ENCODE measurements at places on chromosomes 6 and 20. TPM values are rescaled to one million over a fixed set of nuclear protein-coding genes. Genes with fewer than 3 reads are reported as not detected.

Gene LRP11
- total RNA-seq: 16.8 TPM

Gene SGK2
- total RNA-seq: not detected

Gene SLC26A8
- not detected for total RNA-seq

Gene PSORS1C2
- not detected for total RNA-seq

Gene DDR1
- total RNA-seq: 9.1 TPM

Gene LCA5
- total RNA-seq: 3.3 TPM

Gene NT5DC1
- total RNA-seq: 5.9 TPM

Gene RSPO3
- total RNA-seq: 1.8 TPM

Gene MTFR2
- 6.4 TPM for total RNA-seq

Gene MRPL14
- 66.2 TPM for total RNA-seq

Gene NSFL1C
- 74.2 TPM for total RNA-seq

Gene ADAM33
- not detected for total RNA-seq

Gene HTR1B
- total RNA-seq: 3.4 TPM

Gene MOG
- total RNA-seq: not detected

Gene SIRPB1
- total RNA-seq: 4.1 TPM

Gene PRDM13
- total RNA-seq: not detected

Gene MTRF1L
- 29.4 TPM for total RNA-seq

Gene SNX21
- total RNA-seq: 24.7 TPM

Gene RAD21L1
- total RNA-seq: not detected

Gene CD164
- 141 TPM for total RNA-seq

Gene TMEM14C
- total RNA-seq: 206 TPM

Gene LBP
- not detected for total RNA-seq

Gene HLA-DQA2
- total RNA-seq: not detected

Gene OR2B6
- not detected for total RNA-seq

Gene RGS19
- total RNA-seq: 32.6 TPM

Gene C20orf204
- total RNA-seq: 6.8 TPM

Gene PACSIN1
- total RNA-seq: not detected

Gene PXT1
- not detected for total RNA-seq

Data from glomerular endothelial cell (primary cell).